Right renal pelvis (tissue), 4 donors: ENCODE measurements at places on chromosomes 12 and 14. TPM values are rescaled to one million over a fixed set of nuclear protein-coding genes. Genes with fewer than 3 reads are reported as not detected.

KLRB1 gene
- polyA plus RNA-seq = 6.5 TPM

KLHL33 gene
- 0.50 TPM for polyA plus RNA-seq

DNA sequence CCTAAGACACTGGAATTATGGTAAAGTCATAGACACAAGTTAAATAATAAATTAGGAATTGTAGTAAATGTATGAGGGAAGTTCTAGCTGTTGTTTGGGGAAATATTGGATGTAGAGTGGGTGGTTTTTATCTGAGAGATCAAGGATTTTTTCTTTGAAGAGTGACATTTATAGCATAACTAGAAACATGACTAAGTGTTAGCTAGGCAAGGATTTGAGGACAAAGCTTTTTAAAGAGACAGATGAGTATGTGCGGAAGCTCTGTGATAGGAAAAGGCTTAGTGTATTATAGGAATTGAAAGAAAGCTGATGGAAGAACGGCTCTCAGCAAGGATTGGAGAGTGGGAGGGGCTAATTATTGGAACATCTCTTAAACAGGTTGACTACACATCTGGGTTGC, 24.5 kb downstream of the PDZRN4 start:
- no peak for DNase-seq

DNA sequence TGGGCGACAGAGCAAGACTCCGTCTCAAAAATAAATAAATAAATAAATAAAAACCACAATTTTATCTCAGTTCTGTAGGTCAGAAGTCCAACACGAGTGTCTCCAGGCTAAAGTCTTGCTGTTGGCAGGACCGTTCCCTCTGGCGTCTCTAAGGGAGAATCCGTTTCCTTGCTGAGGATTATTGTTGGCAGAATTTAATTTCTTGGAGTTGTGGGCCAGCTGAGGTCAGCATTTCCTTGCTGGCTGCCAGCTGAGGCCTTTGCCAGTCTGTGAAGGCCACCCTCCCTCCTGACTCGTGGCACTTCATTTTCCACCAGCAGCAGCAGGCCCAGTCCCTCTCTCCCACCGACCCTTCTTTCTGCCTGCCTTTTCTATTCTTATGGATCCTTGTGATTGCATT, 17.2 kb downstream of the PSMC1 start:
- DNase-seq = no peak

DNA sequence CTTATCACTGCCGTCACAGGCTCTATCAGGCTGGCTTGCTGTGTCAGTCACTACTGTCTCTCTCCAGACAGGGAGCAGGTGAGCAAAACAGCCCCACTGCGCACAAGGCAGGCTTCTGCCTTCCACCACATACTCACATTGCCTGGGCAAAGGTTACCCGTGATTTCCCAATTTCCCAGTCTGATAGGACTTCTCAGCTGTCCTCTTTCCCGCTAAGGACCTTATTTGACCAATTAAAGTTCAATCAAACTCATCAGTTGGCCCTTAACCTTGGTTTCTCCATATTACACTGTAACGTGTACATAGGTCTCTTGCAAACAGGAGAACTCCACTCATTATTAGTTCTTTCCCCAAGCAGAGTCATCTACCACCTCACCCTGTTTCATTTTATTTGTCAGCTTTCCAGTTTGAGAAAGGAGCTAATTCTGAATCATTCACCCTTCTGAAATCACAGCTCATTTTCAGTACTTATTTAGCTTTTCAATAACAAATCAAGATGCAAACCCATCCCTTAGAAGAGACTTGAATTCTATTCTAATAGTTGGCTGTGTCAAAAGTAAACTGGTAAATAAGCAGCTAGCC, 170.8 kb downstream of the ESR2 start:
- no peak for DNase-seq
